ENCODE measurements at places on chromosomes 7 and 10.

DNA sequence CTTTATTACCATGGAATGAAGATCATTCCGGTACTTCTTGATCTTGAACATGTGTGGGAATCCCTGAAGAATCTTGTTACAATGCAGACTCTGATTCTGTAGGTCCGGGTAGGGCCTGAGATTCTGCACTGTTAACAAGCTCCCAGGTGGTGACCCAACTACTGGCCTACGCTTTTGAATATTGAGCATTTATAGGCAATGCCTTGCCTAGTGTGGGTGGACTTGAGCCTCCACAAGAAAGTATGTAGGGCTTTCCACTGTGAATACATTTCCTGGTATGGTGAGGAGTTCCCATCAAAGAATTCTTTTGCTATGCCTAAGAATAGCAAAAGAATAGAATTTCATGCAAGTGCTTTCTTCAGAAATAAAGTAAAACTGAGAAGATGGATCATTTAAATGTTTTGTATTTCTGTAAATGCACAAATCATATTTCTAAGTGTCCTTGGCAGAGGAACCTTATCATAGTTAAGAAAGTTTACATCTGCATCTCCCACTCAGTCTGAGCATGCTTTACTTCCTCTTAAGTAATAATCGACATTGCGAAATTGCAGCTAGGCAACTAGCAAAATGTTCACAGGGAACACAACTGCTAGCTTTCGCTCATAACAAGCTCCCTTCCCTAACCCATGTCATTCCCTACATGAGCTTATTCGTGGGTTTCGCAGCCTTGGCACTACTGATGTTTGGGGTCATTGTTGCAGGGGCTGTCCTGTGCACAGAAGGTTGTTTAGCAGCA, 71.4 kb downstream of the AHR start:
- DNase-seq = no peak

GRCh38 chr7:127375631-127376030, 16.9 kb downstream of the ZNF800 start:
- no peak for DNase-seq

DNA sequence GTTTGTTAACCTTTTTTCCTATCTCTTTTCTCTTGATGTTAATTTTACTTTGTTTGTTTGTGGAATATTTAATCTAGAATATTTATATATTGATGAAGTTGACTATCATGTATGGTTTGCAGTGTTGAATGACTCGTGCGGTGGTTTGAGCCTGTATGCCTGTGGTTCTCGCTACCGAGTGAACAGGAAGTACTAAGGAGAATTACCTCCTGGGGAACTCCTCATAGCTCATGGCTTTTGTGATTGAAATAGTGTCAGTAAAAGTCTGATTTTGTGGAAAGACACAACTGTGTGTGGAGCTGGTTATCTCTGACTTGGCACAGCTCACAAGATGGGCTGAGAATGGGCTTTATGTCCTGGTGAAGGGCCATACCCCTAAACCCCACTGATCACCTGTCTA, 498.6 kb downstream of the GLRX3 start:
- no peak for DNase-seq

- no peak for DNase-seq
Measured at GRCh38 chr7:40879941-40880543, 745.2 kb downstream of the SUGCT start.

DNA sequence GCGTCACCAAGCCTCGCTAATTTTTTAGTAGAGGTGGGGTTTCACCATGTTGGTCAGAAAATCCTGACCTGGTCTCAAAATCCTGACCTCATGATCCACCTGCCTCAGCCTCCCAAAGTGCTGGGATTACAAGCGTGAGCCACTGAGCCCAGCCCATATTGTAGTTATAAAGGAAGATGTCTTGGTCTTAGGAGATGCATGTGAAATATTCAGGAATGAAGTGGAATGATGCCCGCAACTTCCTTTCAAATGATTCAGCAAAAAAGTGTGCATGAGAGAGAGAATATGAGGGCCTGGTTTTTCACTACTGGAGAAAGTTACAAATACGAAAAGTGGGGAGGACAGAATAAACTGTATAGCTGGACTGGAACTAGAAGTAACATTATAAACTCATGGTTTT, 15.9 kb downstream of the TMEM209 start:
- no peak for DNase-seq

DNA sequence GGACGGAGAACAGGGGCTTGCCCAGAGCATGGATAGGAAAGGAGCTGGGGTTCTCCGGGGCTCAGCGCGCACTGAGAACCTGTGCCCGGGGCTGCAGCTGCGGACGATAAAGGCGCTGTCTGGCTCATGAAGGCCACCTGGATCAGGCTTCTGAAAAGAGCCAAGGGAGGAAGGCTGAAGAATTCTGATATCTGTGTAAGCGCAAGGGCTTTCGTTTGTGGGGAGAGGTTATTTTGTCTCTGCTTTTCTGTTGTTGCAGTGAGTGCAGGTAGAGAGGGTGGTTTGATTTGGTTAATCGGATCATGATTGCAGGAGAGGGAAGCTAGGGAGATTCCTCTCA, 250.5 kb downstream of the NSUN6 start:
- no peak for DNase-seq

DNA sequence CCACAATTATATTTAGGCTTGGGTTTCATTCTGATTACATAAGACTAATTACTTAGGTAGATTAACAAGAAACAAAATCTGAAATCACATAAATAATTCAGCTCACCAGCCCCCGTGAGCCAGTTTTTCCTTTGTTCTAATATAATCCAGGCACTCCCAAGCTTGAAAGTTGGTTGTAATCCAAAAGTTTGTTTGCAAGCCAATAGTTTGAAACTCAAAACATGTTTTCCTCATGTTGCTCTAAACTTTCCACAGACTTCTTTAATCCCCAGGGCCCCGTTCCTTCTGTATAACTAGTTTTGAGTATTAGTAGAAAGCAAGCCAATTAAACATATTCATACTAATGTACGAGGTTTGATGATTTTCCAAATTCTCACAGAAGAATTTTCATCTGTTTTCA, 56.1 kb downstream of the SP8 start:
- DNase-seq = no peak

DNA sequence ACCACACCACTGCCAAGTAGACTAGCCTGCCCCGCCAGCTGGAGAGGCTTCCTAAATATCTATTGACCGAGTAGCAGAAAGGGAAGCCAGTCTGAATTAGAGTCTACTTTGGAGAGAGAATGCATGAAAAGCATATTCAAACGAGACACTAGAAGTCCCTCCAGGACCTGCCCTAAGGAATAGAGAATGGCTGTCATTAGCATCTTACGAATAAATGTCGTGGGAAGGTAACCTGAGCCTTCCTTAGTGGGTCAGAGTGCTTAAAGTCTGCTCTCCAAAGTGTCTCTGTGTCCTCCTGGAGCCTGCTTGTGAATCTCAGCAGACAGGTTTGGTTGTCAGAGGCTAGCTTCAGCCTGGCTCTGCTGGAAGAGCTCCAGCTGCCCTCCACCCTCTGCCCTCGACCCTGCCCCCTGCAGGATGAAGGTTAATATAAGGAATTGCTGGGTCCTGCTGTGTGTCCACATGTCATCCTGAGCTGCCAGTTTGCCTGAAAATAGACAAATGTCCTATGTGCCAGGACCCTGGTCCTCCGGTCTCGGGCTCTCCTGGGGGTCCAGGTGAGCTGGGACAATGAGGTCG, 33.4 kb downstream of the FAM241B start:
- DNase-seq = no peak

DNA sequence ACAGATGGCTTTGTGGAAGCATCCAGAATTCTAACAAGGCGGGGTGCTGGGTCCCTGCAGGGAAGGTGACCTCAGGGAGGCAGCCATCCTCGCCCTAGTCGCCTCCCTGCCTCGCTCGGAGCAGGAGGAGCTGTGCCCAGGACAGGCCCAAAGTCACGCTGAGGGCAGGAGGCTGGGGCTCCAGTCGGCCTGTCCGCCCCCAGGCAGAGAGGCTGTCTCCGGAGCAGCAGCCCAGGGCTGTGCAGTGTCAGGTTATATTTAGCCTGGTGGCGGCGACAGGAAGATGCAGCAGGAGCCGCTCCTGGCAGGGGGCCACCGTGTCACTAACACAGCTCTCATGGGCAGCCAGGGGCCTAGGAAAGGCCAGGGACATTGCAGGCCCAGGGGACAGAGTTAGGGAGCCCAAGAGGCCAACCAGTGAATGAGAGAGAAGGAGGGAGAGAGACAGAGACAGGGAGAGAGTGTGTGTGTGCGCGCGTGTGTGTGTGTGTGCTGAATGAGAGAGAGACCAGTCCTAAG, 13.5 kb downstream of the KCNH2 start:
- DNase-seq = no peak

DNA sequence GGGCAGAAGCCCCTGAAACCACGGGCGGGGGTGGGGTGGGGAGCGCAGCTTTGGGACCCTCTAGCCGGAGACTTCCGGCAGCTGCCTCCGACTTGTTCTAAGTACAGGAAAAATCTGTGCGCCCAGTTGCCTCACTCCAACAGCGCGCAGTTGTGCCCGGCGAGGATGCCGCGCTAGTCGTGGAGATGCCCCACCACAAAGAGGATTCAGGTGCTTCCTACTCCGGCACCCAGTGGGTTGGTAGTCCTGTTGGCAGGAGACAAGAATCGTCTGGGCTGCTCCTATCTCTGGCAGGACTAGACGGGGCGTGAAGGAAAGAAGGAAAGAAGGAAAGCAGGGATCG, 465 bp upstream of the NPY start:
- DNase-seq = no peak

GRCh38 chr10:655184-655583, 34.3 kb downstream of the DIP2C start:
- DNase-seq = no peak

- no peak for DNase-seq
Measured at GRCh38 chr10:14821635-14822375, 16.0 kb downstream of the CDNF start.

DNA sequence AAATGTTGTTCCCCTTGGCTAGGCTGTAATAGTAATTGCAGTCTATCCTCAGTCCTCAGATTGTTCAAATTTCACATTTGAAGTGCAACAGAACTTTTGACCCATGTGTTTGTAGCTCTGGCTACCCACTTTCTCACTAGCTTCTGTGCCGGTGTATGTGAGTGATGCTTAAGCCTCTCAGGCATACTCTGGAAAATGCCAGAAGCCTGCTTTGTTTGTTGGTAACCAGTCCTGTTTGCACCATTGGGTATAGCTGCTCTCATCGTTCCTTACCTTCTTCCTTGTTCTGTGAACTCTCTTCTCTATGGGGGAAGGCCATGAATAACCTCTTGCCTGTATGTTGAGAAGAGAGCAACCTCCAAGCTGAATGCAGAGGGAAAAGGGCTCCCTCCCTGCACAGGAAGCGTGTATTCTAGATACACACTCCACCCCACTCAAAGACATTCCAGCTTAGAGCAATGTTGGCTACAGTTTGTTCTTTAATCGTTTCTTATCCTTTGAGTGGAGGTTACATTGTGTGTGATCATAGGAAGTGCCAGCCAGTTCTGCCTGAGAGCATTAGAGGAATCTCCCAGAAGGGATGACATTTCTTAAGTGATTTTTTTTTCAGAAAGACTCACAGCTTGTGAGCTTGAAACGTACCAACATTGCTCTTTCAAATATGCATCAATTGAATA, 40.5 kb downstream of the C1QL3 start:
- no peak for DNase-seq

DNA sequence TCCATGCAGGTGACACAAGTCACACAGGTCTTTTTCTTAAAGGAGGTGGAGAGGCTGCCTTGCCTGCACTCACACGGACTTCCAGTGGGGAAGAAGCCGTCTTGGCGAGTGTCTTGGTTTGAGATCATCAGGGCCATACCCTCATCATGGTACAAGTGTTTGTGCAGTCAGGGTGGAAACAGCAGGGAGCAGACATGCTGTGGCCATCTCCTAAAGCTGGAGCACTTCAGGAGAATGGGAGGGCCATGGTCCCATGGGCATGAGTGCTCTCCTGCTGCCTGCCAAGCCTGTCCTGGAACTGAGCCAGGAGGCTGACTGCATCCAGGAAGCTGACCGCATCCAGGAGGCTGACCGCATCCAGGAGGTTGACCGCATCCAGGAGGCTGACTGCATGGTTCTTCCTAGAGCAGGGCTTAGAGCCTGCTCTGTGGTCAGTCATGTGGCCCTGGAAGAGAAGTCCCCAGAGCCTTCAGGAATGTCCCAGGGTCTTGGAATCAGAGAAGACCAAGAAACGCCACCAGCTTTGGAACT, 98.4 kb downstream of the ADARB2 start:
- no peak for DNase-seq

DNA sequence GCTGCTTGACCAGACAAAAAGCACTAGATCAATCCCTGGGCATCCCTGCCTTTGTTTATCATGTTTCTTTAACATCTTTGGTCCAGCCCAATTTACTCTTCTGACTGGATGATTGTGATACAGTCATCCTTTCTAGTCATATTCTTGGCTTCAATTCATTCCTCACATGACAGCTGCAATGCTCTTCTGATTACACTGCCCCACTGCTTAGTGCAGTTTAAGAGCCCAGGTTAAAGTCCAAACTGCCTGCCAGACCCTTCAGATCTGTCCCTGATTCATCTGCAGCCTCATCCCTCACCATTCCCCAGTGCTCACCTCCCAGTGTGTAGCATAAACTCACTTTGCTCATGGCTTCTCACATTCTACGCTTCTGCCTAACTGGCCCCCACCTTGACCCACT, 383.8 kb downstream of the TNS3 start:
- no peak for DNase-seq

- DNase-seq = no peak
Measured at GRCh38 chr10:103491729-103492364, 1.7 kb upstream of the NEURL1 start.

- no peak for DNase-seq
Measured at GRCh38 chr7:66779669-66780409, 39.3 kb downstream of the RABGEF1 start.

DNA sequence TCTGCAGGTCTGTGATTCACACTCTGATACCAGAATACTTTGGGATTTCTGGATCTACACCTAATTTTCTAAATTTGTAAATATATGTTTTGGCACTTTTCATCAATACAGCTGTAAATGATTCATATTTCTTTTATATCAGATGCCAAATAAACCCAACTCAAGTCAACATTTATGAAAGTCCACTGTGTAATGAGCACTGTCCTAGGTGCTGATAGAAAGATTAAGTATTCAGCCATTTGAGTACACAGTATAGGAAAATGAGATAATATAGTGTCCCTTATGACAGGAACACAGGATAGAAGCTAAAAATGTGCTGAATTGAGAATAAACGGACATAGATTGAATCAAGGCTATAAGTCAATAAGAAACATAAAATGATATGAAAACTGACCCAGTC, 6.4 kb downstream of the ANXA7 start:
- no peak for DNase-seq

- DNase-seq = no peak
Measured at GRCh38 chr10:70744617-70745143, 40.5 kb downstream of the TBATA start.

- no peak for DNase-seq
Measured at GRCh38 chr7:126022452-126022851, 1092.8 kb upstream of the POT1 start.

GRCh38 chr10:43292755-43293676, 26.2 kb upstream of the RASGEF1A start:
- no peak for DNase-seq

Measured in NT2/D1 (cell line).